ENCODE measurements at places on chromosomes 11 and 22. TPM values are rescaled to one million over a fixed set of nuclear protein-coding genes. Genes with fewer than 3 reads are reported as not detected.

Gene KRTAP5-6
- not detected for total RNA-seq

DNA sequence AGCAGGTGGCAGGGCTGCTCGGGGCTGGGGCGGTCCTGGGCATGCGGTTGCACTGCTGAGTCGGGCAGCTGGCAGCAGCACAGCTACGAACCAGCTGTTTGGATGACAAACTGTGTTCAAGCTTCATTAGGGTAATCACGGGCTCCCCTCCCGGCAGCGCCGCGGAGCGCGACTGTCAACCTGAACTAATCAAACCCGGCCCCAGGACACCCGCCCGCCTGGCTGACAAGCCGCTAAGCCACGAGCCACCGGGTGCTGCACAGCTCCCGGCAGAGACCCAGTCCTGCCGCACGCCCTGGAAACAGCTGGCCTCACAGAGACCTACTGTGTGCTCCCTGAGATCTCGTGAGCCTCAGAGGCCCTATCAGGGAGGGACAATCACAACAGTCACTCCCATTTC, 60.6 kb upstream of the TCF20 start:
- no peak for DNase-seq

DNA sequence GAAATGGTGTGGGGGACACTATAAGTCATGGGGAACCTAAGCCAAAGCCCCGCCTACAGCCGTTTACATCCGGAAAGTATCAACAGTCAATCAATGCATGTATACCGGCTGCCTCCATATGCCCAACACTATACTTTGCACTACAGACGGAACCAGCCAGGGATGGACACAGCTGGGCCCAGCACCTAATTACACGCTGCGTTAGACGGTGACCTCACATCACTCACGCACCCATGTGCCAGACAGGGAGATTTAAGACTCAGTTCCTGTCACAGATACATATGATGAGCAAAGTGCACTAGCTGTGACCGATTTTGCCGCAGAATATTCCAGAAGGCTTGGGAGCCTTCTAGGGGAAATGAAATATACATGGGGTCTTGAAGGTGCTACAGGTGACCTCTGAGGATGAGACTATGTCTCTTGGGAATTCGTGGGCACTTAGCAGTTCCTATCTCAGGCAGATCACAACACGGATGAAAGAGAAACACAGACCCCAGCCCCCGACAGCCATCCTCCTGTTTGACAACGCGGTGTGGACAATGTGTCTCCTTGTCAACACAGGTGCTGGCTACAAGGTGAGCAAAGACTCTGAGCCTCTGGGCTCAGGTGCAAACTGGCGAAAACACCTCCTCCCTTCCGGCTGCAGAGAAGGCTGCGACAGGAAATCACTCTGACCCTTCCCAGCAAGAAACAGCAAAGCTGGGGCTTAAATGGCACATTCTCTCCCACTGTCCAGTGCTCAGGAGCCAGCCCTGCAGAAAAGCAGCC, 8.0 kb downstream of the AHNAK start:
- no peak for DNase-seq

DNA sequence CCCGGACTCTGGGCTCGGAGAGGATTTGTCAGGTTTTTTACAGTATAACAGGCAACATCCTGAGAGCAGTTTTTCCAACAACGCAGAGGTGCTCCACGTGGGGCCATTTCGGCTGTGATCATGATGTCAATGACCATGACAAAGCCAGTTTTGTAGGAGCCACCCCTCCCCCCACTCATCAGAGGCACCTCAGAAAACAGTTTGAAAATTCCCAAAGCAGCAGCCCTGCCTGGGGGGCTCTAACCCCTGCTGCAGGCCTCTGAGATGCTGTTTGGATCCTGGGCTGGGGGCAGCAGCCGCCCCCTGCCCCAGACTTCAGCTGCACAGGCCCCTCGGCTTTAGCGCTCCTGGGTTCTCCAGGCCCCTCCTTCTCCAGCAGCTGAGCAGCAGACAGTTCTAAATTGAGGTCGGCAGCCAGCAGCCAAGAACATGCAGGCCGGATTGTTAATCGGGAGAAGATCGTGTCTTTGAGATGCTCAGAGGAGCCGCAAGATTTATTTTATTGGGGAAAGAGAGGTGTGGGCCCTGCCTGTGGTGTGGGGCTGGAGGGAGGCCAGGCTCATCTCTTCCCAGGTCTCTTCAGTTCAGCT, 19.4 kb downstream of the NFAM1 start:
- no peak for DNase-seq

Gene GSTT2
- total RNA-seq: not detected

Gene SCARF2
- 3.0 TPM for total RNA-seq

GRCh38 chr11:27405134-27405533, 42.1 kb upstream of the CCDC34 start:
- no peak for DNase-seq

DNA sequence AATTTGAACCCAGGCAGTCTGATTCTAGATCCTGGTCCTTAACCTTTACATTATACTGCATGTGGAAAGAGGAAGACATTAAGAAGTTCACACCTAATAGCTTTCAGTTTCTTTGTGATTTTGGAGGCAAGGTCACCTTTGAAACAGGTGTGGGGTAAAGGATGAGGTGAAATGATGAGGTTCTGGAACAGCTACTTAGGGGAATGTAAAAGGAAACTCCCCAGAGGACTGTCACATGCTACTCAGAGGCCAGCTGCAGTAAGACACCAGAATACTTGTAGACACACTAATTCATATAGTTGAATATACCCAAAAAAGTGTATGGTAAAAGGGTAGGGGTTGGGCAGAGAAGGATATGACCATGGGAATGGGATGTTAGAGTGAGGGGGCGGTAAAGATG, 5.4 kb downstream of the APIP start:
- DNase-seq: no peak

DNA sequence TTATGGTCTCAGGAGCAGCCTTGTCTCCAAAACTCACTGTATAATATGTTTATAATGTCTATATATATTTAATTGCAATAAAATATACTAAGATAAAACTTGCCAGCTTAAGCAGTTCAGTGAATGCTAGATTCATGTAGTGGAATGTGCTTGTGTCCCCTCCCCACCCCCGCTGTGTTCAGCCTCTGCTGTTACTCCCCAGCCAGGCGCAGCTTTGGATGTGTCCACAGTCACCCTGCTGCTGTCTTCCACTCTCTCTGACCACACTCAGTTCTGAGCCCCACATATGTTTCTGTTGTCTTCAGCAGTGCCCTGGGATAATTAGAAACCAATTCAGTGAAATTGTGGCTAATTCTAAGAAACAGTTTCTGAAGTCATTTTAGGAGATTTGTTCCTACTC, 52.2 kb downstream of the PPFIA1 start:
- DNase-seq: no peak

DNA sequence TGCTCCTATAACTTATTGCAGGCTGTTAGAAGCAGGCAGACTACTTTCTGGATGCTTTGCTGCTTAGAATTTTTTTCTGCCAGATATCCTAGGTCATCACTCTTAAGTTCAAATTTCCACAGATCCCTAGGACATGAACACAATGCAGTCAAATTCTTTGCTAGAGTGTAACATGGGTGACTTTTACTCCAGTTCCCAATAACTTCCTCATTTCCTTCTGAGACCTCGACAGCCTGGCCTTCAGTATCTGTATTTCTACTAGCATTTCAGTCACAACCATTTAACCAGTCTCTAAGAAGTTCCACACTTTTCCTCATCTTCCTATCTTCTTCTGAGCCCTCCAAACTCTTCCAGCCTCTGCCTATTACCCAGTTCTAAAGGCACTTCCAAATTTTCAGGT, 60.4 kb upstream of the ZBED5 start:
- DNase-seq: no peak

Gene CCDC88B
- 13.4 TPM for total RNA-seq

- DNase-seq: no peak
These were observed 188.8 kb upstream of the CADM1 start for GRCh38 chr11:115693002-115693401.

DNA sequence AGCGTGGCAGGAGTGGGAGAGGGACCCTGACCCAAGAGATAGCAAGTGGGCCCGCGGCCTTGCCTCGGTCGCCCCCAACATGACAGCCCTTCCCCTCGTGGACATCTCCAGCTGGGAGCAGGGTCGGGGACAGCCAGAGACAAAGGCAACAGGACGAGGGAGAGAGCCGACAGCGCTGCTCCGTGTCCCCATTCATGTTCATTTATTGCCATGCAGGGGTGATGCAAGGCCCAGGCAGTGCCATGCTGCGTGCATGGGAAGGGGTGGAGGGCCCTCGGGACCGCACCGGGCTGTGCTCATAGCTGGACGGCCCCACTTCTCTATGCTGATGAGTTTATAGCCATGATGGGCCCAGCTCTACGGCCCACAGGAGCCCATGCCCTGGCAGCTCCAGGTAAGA, 12.7 kb downstream of the MRPL23 start:
- no peak for DNase-seq

Gene MPEG1
- total RNA-seq: 8.7 TPM

- peak; percentile 75 for DNase-seq
These were observed 11.9 kb upstream of the NRIP3 start for GRCh38 chr11:9015677-9016076.

DNA sequence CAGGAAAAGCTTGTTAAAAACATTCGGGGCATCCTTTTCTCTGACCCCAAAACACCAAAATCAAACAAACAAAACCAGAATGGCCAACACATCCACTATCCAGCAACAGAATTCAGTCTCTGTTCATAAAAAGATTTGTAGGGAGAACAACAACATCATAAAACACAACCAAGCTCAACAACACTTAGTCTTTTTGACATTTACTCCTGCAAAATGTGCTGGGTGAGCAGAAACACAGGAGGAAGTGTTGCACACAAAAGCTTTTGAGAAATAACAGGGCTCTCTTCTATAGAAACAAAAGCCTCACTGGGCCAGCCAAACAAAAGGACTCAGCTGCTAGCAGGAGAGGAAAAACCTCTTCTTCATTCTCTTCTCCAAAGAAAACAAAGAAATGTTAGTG, 736.0 kb upstream of the CCDC90B start:
- no peak for DNase-seq

- DNase-seq: no peak
These were observed 5.7 kb downstream of the C1QTNF6 start for GRCh38 chr22:37182101-37182948.

DNA sequence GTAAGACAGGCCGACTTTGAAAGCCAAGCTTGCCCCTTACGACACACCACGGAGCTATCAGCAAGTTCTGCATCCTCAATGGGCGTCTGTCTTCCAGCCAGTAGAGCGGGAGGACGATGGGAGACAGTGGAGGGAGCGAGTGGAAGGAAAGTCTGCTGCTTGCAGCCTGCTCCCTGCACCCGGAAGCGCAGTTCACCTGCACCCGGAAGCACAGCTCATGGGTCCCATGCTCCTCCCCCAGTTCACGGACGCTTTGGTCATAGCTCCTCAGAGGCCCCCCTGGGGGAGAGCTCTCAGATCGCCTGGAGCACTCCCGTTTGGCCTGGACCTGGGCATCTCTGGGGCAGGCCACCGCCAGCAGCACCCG, 51.3 kb downstream of the FBLN1 start:
- DNase-seq: no peak

DNA sequence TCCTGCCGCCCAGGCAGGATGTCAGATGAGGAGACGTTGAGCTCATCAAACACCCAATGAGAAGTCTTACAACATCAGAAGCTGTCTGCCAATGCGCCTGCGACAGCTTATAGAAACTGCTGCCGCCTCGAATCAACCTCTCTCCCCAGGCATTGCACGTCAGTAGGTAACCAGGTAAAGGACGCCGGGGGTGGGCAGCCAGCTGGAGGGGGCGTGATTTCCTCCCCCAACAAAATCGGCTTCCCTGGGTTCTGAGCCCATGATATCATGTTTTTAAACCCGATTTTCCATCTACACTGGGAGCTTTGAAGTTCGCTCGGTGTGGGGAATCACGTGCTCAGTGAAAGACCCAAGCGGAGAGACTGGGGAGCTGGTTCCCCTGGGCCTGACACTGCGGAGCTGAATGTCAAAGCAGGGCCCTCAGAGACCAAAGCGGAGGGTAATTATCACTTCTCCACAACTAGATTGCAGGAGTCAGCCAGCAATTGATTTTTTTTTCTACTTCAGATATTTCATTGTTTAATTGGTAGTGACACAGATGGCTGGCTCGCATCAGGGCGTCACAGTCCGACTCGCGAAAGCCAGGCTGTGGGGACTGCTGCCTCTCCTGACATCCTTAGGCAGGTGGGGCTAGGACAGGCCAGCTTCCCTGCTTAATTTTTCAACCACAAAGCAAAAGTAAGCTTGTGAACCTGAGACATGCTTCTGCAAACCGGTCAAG, 15.4 kb downstream of the FAM83F start:
- DNase-seq: no peak

- no peak for DNase-seq
These were observed 38.2 kb upstream of the OR5AK2 start for GRCh38 chr11:56950510-56950909.

GRCh38 chr11:16956538-16957153, 57.6 kb downstream of the PLEKHA7 start:
- no peak for DNase-seq

Gene NAV2
- 21.9 TPM for total RNA-seq

DNA sequence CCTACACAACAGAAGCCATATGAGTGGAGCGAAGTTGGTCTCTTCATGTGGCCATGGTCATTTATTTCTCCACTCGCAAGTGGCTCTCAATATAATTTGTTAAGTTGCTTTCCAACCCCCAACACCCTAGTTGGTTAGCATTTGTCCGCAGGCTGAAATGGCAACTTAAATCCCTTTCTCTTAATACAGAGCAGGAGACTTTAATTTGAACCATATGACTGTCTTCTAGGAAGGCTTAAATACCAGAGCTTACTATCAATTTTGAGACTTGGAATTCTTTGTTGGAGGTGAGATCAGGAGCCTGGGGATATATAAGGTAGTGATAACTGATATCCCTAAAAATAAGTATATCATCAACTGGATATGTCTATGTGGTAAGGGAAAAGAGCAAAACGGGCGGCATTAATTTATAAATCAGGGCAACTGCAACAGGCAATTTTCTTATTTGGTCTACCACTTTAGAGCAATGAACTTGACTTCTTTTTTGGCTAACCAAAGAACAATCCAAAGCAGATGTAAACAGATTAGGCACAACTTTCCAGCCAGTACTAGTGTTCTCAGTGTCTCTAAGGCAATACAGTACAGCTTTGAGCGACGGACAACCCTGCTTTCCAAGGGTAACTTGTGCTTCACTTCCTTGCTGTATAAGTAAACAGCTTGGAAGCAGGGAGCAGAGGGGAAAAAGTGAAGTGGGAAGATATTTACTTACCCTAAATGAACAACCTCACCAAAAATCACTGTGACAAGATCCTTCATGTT, 74.7 kb upstream of the APOA1 start:
- DNase-seq: no peak
